ENCODE measurements at places on chromosomes 4 and X.

DNA sequence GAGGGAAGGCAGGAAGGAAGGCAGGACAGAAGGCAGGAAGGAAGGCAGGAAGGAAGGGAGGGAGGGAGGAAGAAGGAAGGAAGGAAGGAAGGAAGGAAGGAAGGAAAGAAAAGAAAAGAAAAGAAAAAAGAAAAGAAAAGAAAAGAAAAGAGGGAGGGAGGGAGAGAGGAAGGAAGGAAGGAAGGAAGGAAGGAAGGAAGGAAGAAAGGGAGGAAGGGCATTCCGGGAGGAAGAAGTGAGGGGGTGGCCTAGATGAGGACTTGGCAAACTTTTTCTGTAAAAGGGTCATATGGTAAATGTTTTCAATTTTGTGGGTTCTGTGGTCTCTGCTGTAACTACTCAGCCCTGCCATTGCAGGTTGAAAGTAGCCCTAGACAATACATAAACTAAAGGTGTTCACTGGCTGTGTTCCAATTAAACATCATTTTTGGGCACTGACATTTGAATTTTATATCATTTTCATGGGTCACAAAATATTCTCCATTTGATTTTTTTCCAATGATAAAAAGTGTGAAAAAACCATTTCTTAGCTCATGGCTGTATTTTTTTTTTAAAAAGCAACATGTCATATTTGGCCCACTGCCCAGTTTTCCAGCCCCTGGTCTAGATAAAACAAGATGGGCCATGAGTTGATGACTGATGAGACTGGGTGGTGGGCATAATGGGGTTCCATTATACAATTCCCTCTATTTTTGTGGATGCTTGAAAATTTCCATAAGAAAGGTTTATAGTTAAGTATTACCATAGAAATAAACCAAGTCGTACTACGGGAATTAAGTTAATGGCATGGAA lies 3.1 kb downstream of the ZNF630 start:
- no peak for DNase-seq

GRCh38 chr4:124111922-124112321 lies 600.6 kb downstream of the ANKRD50 start:
- peak; percentile 34 for DNase-seq

- DNase-seq, result no peak
These were observed 401.0 kb downstream of the FSTL5 start for GRCh38 chr4:161762796-161763195.

DNA sequence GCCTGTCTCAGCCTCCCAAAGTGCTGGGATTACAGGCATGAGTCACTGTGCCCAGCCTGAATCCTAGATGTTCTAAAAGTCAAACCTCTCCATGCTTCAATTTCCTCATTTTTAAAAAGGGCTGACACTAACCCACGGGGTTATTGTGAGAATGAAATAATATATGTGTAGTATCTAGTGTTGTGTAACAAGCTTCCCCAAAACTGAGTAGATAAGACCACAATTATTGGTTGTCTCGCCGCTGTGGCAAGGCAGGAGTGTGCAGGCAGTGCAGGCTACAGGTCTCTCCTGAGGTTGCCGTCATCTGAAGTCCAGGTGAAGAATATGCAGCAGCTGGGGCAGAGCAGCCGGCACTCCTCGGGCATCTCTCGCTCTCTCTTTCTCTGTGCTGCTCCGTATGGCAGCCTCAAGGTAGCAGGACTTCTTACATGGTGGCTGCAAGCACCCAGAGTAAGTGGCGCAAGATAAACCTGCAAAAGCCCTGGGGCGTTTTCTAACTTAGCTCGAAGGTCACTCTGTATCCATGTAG lies 30.9 kb downstream of the RAB33B start:
- DNase-seq, result no peak

- no peak for DNase-seq
These were observed 42.5 kb downstream of the TMEM164 start for GRCh38 chrX:110045421-110045820.

DNA sequence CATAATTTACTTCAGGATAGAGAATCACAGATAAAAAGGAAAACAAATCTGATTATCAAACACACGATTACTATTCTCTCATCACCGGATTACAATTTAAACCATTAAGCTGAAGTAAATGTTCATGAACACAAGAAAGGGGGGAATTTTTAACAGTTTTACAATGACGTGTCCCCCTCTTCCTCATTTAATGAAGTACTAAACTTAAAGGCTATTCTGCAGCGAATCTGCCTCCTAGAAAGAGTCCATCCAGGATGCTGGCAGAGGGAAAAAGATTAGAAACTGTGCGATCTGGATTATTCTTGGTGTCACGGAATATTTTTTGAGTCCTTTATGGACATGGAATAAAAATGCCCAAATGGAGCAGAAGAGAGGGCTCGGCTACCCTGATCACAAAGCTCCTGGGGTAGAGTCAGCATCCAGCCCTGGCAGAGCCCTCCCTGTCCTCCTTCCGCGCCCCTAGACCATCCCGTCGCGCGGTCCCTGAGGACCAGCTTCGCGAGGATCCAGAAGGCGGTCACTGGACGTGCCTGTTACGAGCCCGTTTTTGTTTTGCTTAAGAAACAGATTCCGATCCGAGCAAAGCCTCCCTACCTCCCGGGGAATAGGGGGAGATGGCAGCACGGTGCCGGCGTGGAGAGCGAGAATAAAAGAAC lies 1.2 kb downstream of the ELF2 start:
- DNase-seq, result no peak

GRCh38 chrX:133918361-133918771 lies 67.0 kb downstream of the GPC3 start:
- no peak for DNase-seq

DNA sequence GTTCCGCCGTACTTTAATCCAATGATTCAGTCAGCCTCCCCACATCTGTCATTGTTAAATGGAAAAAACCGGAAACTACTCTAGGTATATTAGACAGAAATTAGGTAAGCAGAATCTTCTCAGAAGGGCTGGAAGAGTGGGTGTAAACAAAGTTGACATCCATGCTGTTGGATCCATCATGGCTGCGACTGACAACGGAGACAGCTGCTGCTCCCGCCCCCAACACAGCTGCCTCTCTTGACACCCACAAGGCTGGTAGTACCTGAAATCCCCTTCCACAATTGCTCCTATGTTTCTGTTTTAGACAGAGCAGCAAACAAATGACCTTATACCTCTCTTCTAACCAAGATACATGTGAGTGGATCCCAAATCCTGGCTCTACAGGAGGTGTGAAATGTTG lies 66.6 kb downstream of the RXFP1 start:
- DNase-seq, result no peak

- peak; percentile 90 for DNase-seq
These were observed at the start of gene LDB2 for GRCh38 chr4:16897991-16898827. Gene LDB2, minus strand, starts transcription at chr4:16898645.

GRCh38 chr4:23888421-23889319 lies 1.2 kb downstream of the PPARGC1A start:
- no peak for DNase-seq

All from H9 (cell line).